Panc1 (cell line): ENCODE measurements at places on chromosomes 2 and 18.

DNA sequence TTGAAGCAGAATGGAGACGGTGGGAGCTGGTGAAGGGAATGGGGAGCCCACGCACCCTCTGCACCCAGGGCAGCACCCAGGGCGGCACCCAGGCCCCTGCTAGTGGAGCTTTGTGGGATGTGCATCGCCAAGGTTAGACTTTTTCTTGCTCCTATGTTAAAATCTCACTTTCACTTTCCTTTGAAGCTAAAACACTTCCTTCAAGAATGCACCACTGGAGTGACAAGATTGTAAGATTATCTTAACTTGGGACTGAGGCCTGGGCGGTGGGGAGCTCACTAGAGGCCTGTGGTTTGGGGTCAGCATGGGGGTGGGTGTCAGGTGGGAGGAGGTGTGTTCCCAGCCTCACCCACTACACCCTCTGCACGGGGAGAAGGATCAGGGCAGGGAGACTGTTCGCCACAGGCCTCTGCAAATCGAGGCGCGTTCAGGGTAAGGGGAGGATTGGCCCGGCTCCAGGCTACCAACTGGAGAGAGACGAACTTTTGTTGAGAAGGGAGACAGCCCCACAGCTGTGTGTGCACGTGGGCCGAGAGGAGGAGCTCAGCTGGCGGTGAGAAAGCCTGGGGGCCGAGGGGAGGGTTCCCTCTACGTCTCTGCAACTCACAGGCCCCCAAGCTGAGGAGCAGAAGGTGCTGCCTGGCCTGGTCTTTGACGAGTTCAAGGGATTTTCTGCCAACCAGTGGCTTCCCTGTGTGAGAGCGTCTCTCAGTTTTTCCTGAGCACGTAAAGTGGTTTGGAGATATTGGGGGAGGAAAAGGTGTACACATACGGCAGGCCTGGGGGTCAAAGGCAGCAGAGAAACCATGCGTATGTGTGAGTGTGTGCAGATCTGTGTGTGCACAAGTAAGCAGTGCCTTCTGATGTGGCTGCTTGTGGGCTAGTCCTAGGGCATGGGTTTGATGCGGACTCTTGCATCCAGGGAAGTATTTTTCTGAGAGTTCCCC lies 147.7 kb downstream of the KLHL29 start:
- DNase-seq: no peak

GRCh38 chr18:75377926-75378325 lies 49.6 kb downstream of the SMIM21 start:
- no peak for DNase-seq

- DNase-seq: no peak
Measured at GRCh38 chr2:112001136-112001715, 53.8 kb upstream of the TMEM87B start.

- DNase-seq: no peak
Measured at GRCh38 chr2:161243905-161244304, 64.3 kb upstream of the PSMD14 start.

- DNase-seq: no peak
Measured at GRCh38 chr18:13147130-13147529, 71.4 kb upstream of the LDLRAD4 start.

DNA sequence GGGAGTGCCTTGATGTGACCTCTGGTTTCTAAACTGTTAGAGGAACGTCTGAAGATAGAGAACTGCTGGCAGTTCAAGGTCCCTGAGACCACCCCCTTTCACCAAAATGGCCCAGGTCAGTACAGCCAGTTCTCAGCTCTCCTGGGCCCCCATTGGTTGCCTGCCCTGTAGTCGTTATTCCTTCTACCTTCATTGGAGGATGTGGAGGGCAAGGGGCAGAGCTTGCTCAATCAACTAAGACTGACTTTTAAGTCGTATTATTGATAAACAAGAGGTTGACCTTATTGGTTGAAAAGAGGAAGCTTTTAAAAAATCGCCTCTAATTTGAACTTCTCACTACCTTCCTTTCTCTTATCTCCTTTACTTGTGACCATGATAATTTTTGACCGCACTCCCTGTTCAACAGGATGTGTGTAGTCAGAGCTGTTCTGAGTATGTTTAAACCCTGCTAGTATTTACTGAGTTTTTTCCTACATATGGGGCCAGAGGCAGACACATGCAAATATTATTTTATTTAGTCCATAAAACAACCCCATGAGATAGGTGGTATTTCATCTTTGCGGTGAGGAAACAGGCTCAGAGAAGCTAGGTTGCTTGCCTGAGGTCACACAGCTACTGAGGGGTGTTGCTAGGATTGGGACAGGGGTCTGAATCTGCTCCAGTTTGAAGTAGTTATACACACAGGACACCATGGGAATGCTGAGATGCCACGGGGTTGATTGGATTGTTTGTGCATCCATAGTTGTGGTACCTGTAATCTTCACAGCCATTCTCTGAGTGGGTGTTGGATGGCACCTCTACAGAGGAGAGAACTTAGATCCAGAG lies 65.9 kb downstream of the TMEM247 start:
- no peak for DNase-seq

DNA sequence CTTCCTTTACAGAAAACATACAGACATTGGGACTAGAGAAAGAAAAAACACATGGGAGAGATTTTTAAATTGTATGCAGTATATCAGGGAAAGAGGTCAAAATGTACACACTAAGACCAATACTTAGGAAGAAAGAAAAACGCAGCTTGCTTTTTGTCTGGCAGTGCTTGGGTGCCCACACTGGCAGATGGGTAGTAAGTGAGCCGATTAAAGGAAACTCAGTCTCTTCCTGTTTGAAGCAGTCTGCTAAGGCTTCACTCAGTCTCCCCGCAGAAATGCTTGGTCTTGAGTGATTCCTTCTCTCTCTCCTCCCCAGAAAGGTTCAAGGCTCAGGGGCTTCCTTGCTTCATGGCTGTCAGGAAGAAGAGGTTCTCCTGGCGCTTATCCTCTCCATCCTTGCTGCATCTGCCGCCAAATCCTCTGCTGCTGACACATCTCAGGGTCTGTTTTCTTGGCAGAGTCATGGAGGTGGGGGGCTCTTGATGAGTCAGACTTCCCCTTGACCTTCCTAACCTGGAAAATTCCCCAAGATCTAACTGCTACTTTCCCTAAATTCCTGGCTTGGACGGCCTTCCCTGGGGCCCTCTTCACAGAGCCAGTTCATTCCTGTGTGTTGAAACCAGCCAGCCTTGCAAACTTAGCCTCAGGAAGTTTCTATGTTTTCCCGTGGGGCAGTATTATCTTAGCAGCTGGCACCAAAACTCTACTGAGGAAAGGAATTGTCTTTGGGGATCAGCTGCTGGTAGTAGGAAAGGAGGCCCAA lies 10.5 kb upstream of the TMSB10 start:
- DNase-seq: no peak

GRCh38 chr2:46850742-46851141 lies 64.9 kb downstream of the MCFD2 start:
- DNase-seq: no peak
